Thoracic aorta (tissue), 2 donors: ENCODE measurements at places on chromosomes 16 and 17. TPM values are rescaled to one million over a fixed set of nuclear protein-coding genes. Genes with fewer than 3 reads are reported as not detected.

The MYL11 gene
- not detected for total RNA-seq

The STAT3 gene
- 217 TPM for total RNA-seq

The SLC5A11 gene
- total RNA-seq = not detected

The TMEM238L gene
- not detected for total RNA-seq

The CCL23 gene
- total RNA-seq = not detected

The CACNA1H gene
- total RNA-seq = 33.0 TPM

The ZNF423 gene
- 16.2 TPM for total RNA-seq

The ENO3 gene
- total RNA-seq = 2.5 TPM

The HOXB7 gene
- total RNA-seq = 7.2 TPM
